ENCODE measurements at places on chromosomes 6 and 20.

DNA sequence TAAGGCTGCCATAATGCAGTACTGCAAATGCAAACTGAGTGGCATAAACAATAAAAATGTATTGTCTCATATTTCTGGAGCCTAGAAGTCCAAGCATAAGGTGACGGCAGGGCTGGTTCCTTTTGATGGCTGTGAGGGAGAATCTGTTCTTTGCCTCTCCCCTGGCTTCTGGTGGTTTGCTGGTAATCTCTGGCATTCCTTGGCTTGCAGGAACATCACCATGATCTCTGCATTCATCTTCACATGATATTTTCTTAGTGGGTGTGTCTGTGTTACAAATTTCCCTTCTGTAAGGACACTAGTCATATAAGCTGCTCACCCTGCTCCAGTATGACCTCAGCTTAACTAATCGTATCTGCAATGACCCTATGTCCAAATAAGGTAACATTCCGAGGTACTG is 1104.2 kb upstream of the CITED2 start:
- no peak for DNase-seq

DNA sequence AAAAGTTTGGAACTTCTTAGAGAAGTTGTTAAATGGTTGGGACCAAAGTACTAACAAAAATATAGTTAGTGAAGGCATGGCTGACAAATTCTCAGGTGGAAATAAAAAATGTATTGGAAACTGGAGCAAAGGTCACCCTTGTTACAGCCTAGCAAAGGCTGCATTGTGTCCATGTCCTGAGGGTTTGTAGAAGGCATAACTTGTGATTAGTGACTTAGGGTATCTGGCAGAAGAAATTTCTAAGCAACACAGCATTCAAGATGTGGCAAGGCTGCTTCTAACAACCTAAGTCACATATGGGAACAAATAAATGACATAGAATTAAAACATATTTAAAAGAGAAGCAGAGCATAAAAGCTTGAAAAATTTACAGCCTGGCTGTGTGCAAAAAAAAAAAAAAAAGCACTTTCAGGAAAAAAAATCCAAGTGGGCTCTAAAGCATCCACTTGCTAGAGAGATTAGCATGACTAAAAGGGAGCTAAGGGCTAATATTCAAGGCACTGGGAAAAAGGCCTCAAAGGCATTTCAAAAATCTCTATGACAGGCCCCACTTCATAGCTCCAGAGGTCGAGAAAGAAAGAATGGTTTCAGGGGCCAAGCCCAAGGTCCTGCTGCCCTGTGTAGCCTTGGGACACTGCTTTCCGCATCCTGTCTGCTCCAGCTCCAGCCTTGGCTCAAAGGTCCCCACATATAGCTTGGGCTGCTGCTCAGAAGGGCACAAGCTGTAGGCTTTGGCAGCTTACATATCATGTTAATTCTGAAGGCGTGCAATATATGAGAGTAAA is 453.2 kb upstream of the PTCHD4 start:
- DNase-seq, result no peak

GRCh38 chr20:62511915-62512610 is 36.3 kb upstream of the GATA5 start:
- DNase-seq, result no peak

- no peak for DNase-seq
These were observed 63.2 kb downstream of the ZNF217 start for GRCh38 chr20:53530440-53530839.

GRCh38 chr20:8133851-8134451 is 1.9 kb downstream of the PLCB1 start:
- DNase-seq, result no peak

DNA sequence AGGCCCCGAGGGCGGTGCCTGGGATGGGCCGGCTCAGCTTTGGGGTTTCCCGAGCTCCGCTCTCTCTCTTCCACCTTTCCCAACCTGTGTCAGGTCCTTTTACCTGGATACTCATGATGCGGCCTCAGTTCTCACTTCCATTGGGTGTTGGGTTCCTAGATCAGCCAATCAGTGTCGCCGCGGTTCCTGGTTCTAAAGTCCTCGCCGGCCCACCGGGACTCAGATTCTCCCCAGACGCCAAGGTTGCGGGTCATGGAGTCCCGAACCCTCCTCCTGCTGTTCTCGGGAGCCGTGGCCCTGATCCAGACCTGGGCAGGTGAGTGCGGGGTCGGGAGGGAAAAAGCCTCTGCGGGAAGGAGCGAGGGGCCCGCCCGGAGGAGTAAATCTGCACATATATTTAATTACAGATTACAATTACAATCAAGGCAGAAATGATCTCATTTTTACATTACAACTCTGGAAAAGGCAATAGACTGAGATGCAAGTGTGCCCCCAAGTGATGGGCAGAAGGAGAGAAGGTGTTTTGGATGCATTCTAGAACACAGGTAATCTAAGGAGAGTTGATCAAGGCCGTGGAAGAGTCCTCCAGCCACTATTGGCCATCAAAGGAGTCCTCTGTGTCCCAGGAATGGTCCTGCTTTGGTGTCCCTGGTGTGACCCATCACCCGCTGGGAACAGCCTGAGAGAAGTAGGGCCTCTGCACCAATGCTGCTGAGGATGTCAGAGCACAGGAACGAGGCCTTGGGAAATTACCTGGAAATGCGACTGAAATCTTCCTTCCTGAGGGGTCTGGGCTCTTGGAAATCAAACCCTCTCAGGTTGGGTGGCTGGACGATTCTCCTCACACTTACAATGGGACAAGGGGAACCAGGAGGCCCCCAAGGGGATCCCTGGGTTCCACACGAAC is 34.7 kb upstream of the MICB start:
- DNase-seq, result peak; percentile 85

DNA sequence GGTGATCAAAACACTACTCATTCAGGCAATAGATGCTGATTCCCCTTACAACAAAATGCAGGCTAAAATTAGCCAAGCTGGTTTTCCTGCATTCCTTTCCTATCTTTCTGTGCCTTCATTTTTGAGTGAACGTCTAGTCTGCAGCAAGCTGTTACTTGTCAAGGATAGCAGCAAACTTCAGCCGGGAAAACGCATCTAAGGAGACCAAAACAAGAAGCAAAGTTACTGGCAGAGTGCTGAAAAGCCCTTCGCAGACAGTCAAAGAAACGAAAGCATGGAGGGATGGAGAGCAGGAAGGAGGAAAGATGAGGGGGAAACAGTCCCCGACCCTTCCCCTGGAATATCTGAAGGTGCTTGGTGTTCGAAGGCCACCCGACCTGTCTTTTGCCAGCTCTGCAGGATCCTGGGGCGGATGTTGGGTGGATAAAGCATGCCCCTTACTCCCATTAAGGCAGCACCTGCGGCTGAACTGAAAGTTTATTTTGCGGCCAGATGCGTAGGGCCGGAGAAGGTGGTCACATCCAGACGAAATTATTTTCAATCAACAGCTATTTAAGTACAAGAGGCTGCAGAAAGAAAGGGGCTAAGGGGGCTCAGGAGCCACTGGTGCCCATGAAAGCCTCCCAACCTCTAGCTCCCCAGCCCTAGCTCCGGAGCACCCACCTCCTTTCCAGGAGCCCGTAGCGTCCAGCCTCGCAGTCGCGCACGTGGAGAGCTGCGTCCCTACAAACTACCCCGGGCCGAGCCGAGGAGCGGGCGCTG is 538 bp downstream of the FERMT1 start:
- DNase-seq, result no peak

DNA sequence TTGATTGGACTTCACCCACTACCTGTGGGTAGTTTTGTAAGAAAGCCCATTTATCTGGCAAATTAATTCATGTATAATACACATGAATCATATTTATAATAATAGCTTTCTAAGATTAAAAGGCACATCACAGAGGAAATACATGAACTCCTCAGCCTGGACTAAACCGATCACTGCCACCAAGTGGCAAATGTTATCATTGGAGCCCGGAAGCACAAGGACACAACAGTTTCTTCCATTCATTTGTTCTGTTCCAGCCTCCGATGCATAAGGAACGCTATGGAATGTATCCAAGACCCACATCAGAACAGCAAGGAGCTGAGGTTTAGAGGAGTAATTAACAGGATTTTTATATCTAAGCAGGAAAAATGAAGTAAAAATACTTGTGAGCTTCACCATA is 13.9 kb upstream of the IPCEF1 start:
- no peak for DNase-seq

- DNase-seq, result no peak
These were observed 959.9 kb upstream of the FLRT3 start for GRCh38 chr20:15297059-15297875.

GRCh38 chr6:16901306-16901705 is 140.0 kb upstream of the ATXN1 start:
- no peak for DNase-seq

- DNase-seq, result no peak
These were observed 187.6 kb downstream of the TMEM242 start for GRCh38 chr6:157135691-157136090.

GRCh38 chr20:227439-228105 is 514 bp downstream of the DEFB129 start:
- DNase-seq, result no peak

- no peak for DNase-seq
These were observed 4.2 kb upstream of the TENT5A start for GRCh38 chr6:81756690-81757089.

DNA sequence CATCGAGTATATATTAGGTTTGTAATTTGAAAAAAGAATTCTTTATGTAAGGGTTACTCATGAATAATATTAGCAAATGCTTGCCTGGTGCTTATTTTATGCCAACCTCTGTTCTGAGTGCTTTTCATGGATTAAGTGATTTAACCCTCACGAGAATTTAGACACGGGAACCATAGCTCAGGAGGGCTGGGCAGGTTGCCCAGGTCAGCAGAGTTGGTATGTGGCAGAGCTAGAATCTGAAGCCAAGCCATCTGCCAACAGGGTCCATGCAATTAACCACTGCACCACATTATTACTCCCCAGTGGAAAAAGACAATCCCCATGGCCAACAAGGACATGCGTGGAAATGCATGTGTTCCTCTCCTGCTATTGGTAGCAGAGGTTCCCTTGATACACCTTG is 345.6 kb downstream of the CDC5L start:
- no peak for DNase-seq

- no peak for DNase-seq
These were observed 34.5 kb upstream of the CEP85L start for GRCh38 chr6:118685823-118686449.

DNA sequence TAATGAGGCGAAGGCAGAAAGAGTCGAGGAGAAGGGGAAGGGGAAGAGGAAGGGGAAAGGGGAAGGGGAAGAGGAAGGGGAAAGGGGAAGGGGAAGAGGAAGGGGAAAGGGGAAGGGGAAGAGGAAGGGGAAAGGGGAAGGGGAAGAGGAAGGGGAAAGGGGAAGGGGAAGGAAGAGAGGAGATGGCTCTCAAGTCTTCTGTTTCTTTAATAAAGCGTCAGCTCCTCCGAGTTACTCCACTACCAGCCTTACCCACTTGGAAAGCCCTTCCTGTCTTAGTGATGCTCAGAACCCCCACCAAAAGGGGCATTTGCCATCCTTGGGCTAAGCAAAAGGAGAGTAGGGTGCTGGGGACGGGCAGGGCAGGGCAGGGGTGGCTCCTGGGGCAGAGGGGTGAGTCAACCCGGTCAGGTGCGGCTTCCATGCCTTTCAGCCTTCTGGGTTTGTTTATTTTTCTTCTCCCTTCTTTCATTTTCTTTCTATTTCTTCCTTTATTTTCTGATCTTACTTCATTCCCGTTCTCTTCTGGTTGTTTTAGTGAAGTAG is 476 bp upstream of the CLIC5 start:
- no peak for DNase-seq

DNA sequence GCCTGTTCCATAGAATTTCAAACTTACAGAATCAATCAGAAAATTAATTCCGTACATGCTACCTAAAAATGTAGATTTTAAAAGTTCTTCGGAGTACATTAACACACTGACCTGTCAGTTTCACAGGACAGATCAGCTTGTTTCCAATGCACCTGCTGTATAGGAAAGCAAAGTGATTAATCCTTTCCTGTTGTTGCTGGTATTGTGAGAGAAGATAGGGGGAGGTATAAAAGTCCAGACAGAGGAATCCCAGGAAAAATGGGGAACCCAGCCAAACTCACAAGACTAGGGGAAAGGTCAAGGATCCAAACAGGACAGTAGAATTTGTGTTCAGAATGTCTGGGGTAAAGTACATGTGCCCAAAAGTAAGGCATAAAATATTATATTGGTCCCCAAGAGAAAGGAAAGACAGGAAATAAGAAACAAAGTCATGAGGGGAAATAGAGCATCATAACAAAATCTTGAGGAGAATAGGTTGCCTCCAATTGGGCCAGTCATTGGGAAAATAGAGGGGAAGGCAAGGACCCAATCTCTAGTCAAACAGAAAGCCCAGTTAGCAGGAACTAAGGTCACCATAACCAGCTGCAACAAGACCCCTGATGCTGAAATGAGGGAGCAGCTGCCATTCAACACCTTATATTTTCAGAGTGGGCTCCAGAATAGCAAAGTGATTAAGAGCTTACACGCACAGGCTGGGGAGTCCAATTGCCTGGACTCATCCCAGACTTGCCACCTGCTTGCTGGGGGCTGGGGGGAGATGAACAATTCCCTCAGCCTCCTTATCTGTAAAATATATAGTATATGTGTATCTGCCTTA is 10.3 kb downstream of the FILIP1 start:
- no peak for DNase-seq

DNA sequence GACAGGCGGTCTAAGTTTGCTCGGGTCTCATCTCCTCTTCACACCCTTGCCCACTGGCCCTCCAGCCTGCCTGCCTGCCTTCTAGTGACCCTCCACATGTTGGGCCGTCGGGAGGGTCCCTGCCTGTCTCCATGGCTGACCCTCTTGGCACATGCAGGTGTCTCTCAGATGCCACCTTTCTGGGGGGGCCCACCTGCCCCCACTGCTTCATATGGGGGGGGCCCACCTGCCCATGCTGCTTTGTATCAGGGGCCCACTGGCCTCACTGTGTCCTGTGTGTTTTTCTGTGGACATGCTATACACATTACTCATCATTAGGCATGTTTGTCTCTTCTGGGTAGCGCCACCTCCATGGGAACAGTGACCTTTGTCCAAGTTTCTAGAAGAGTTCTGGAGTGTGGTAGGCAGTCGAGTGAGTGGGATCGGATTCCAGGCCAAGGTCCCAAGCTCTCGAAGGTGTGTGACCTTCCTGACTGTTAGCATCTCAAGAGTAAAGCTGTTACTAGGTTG is 40.4 kb upstream of the KIF25 start:
- no peak for DNase-seq

GRCh38 chr6:1439349-1439748 is 50.0 kb downstream of the FOXF2 start:
- no peak for DNase-seq

GRCh38 chr6:119552021-119552420 is 202.5 kb upstream of the MAN1A1 start:
- DNase-seq, result no peak

GRCh38 chr6:12245763-12246718 is 44.1 kb upstream of the EDN1 start:
- no peak for DNase-seq

GRCh38 chr6:121523628-121524027 is 88.2 kb downstream of the GJA1 start:
- no peak for DNase-seq

Measured in stimulated activated CD8-positive, alpha-beta memory T cell treated with anti-CD3 and anti-CD28 coated beads, Interleukin-4, amount 100 ng/mL, for 1 hour (primary cell).